GM23338 (cell line): ENCODE measurements at places on chromosomes 7 and 10.

GRCh38 chr10:76786504-76787072 lies 851.0 kb downstream of the KCNMA1 start:
- DNase-seq = no peak

DNA sequence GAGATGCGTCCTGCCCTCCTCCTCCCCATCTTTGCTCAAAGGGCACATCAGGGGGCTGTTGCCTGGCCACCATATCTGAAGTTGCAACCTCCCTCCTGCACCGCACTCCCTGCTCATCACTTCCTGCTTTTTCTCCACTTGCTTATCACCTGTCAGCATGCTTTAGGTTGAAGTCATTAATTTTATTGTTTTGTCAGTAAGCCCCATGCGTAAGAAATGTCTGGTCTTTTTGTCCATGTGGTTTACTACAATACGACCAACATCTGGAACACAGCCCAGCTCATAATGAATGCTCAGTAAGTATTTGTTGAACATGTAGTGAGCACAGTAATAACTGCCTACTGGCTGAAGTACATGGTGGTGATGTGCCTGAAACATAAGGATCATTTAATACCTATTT lies 71.6 kb upstream of the GJD4 start:
- DNase-seq = no peak

DNA sequence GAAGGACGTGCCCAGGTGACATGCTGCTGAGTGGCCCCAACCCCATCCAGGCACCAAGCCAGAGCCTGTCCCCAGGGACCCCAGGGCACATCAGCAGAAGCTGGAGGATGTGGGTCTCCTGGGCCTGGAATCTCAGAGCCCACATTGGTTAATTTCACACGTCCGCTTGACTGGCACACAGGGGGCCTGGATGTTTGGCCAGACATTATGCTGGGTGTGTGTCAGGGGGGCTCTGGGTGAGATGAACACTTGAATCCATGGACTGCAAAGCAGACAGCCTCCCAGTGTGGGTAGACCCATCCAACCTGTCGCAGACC lies 79.1 kb upstream of the RET start:
- DNase-seq = no peak

DNA sequence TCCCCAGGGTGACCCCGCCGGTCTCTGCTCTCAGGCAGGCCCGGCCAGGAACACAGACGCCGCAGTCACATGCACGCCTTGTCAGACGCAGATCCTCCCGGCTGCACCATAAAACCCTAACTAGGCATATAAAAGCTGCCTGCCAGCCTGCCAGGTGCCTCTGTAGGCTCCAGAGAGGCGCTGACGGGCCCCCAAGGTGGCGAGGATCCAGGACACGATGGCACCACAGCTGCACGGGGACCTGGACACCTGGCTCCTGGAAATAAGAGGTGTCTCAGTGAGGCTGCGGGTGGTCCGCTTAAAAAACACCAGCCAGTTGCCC lies 21.9 kb upstream of the GDF10 start:
- no peak for DNase-seq

DNA sequence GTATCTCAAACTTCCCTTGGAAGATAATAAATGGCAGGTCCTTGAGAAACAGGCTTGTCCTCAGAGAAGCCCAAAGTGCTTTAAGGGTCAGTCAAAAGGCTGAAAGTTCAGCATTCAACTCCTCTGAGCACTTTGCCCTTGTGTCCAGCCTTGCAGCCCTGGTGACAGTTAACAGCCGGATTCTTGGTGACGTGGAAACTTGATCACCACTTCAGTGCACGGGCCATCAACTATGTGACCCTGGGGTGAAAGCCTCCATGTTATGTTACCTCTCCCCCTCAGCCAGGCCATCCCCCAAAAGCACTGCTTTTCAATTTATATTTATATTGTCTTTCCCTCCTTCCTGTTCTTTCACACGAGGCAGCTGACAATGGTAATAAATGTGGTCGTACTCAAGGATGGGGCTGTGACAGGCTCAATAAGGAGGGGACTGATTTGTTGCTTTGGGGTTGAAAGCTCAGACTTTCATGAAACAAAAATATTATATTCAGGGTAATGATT lies 164.0 kb upstream of the NRP1 start:
- DNase-seq = no peak

DNA sequence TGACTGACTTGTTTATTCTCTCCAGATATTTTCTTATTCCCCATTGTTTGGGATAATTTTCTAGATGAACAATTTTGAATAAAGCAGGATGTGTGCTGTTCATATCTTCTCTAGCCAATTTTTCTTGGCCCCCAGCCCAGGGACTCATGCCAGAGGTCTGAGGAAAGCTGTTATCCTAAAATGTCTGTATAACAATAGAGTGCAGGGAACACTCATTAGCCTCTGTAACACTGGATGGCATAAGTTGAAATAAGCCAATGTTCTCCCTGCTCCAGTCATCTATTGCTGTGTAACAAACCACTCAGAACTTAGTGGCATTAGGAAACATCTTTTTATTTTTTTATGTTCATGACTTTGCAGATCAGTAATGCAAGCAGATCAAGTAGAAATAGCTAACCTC lies 121.7 kb upstream of the TRIM24 start:
- DNase-seq = no peak

DNA sequence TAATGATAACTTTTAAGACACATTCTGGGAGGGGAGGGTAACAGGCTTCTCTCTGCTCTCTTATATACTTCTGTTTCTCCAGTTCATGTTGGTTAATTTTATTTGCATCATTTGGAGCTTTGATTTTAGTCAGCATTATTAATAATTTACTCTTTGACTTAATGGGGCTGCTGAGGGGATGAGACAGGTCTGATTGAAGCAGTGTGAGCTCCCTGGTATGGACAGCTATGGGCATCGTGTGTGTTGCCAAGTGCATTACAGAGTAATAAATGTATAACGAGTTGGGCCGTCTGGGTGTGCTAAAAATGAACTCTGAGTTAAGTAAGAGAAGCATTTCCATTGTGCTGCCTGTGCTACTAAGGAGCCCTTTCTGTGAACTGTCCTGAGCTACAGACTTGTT lies 31.7 kb upstream of the IKZF1 start:
- DNase-seq = no peak

- no peak for DNase-seq
Measured at GRCh38 chr10:50585921-50586739, 37.6 kb downstream of the SGMS1 start.

- DNase-seq = peak; percentile 35
Measured at GRCh38 chr7:90749774-90750173, 153.7 kb downstream of the CDK14 start.

GRCh38 chr10:112581921-112582320 lies 134.9 kb downstream of the VTI1A start:
- no peak for DNase-seq

DNA sequence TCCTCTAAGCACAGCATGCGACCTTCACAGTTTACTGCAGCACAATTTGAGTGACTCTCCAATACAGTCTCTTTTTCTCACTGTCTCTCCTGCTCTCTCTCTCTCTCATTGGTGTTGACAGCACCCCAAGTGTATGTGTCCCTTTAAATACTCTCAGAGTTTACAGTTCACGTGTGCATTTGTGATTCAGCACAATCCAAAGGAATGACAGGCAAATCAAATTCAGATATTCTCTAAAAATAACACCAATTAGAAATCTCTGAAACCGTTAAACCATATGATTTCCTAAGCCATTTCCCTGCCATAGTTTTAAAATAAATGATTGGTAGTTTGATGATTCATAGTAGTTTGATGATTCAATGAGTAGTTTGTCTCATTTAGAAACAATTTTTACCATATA lies 104.0 kb upstream of the GAD2 start:
- no peak for DNase-seq
